ENCODE measurements at places on chromosomes 11 and 22.

- no peak for DNase-seq
Observed at GRCh38 chr11:119154178-119154577, 5.3 kb downstream of the ABCG4 start.

GRCh38 chr11:116686866-116687265 lies 85.9 kb downstream of the BUD13 start:
- no peak for DNase-seq

GRCh38 chr11:64631675-64632074 lies 40.7 kb downstream of the SLC22A12 start:
- no peak for DNase-seq

DNA sequence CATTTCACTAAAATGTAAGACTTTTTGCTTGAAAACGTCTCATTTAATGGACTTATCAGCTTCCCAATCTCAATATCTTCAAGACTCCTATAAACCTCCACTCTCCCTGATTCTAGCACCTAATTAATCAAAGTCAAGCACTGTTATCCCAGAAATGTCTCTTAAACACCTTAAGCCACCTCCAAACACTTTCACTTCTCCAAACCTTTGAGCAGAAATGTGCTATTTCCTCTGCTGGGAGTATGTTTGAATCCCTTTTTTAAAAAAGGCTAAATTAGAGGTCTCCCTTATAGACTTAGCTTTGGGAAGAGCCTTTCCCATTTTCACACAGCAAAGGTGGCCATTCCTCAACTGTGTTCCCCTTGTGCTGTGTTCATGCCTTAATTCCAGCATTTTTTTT lies 146.2 kb upstream of the SYN3 start:
- no peak for DNase-seq

DNA sequence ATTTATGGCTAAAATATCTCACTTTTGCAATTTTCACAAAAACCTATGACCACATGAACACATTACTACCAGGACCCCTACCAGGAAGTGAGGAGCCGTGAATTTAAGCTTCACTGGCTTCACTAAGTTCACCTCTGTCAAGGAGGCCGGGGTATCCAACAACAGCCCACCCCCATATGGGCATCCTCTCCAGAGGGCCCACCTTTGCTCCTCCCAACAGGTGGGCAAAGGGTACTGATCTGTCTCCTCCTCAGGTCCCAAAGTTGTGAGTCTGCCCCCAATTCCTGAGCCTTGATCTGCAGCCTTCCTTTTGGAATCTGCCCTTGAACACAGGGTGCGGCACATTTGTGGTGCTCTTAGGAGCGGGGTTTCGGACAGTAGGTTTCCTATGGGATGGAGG lies 66.9 kb downstream of the OTOG start:
- no peak for DNase-seq

GRCh38 chr11:33722590-33723234 lies 13.5 kb downstream of the CD59 start:
- DNase-seq: no peak

- DNase-seq: no peak
Observed at GRCh38 chr11:76248210-76248609, 41.9 kb upstream of the WNT11 start.

DNA sequence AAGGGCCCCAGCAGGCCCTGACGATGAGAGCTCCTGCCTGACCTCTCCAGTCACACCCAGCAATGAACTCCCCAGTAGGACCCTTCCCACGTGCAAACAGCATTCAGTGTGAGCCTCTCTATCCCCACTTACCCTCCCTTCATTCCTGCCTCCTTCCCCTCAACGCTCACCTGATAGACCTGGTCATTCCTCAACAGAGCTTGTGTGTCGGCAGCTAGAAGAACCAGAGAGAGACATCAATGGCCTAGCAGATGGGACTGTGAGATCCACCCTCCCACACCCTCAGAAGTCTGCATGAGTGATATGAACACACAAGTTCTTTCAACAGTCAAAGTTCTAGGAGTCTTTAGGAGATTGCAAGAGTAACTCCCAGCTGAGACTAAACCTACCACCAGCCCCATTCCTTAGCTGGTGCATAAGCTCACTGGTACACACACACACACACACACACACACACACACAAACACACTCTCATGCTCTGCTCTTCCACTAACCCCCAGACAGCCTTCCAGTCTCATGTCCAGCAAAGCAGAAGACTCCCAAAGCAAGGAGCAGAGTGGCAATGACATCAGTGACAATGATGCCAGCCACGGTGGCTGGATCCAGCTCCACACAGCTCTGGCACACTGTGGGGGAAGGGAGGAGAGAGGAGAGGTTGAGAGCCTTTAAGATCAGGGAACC lies 3.1 kb downstream of the CD3D start:
- no peak for DNase-seq

GRCh38 chr11:20249378-20249777 lies 89.1 kb upstream of the DBX1 start:
- no peak for DNase-seq

- DNase-seq: peak; percentile 77
Observed at GRCh38 chr11:74418509-74418895, 20.3 kb upstream of the PGM2L1 start.

DNA sequence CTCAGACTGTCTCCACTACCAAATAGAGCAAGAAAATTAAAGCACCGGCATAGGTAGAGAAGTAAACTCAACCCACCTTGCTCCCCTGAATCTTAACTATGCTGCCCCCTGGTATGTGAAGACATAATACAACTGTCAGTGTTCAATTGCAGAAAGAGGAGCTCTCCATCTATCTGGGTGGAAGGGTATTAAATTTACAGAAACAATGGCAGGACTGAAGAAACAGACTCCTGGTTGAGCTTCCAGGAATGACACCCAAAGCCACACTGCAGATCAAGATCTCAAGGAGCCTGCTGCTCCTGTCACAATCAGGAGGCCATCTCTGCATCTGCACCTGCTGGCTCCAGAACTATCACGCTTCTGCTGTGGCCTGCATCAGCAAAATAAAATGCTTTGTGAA lies 132.1 kb upstream of the BMAL1 start:
- DNase-seq: no peak

DNA sequence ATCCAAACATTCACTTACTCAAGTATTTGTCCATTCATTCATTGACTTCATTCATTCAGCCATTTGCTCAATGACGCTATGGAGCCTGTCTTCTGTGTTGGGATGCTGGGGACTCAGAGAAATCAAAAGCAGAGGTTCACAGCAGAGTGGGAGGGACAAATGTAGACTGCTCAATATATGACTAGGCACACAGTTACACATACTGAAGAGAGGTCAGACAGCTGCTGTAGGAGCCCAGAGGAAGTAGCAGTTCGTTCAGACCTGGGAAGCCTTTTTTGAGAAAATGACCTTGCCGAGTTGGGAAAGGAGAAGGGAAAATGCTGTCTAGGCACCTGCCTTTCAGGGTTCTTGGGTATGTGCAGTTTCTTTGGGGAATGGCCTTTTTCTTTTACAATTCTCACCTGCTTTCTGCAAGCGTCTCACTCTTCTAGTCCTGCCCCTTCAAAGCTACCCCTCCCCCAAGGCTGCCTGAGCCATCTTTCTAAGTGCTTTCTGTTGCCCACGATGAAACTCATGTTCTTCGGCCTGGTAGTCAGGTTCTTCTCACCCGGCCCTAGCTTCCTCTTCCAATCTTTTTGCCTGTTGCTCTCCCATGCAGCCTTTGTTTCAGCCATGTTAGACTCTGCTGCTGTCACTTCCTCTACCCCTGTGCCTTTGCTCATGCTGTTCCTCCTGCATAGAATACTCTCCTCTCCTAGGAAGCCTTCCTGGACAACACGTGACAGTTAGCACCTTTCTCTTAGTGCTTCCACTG lies 4.2 kb upstream of the UVRAG start:
- DNase-seq: no peak

GRCh38 chr22:27207907-27208306 lies 550.5 kb downstream of the MIAT start:
- DNase-seq: no peak

DNA sequence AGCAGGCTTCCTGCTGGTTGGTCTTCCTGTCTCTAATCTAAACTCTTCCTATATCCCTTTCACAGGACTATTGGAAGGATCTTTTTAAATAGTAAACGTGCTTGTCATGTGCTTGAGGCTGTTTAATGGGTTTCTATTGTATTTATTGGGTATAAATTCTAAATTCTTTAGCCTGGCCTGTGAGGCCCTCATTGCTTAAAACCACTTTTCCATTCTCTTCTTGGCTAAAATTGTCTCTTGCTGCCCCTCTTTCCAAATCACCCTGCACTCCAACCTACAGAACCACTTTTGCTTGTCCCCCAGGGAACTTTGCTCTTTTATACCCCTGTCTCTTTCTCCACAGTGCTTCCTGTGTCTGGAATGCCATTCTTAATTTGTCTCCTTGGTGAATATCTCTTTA lies 46.4 kb upstream of the MUC15 start:
- no peak for DNase-seq

DNA sequence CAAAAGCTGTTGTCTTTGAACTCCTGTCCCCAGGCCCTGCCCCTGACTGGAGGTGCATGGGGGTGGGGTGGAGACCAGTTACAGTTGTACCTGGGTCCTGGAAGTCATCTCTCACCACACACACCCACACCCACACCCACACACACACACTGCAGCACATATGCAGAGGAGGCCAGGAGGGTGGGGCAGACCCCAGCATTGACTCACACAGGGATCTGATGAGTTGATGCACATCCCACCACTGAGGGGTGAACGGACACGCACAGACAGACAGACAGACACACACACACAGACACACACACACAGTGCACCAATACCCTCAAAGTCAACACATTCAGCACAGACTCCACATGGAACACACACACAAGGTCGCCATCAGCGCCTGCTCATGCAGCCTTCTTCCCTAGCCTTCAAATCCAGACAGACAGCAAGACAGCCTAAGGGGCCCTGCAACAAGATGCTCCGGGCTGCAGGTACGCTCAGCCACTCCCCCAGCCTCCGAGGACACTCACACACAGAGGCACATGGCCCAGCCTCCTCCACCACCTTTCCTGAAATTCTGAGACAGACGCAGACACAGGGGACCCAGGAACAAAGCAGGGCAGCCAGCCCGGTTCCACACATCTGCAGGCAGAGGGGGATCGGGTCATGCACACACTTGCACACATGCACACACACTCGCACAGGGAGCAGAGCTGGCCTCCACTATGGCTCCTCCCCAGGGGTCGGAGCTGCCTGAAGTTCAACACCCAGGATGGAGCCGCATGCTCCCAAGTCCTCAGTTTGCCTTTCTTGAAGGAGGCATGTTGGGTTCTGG lies 26.5 kb downstream of the SYT7 start:
- DNase-seq: no peak

DNA sequence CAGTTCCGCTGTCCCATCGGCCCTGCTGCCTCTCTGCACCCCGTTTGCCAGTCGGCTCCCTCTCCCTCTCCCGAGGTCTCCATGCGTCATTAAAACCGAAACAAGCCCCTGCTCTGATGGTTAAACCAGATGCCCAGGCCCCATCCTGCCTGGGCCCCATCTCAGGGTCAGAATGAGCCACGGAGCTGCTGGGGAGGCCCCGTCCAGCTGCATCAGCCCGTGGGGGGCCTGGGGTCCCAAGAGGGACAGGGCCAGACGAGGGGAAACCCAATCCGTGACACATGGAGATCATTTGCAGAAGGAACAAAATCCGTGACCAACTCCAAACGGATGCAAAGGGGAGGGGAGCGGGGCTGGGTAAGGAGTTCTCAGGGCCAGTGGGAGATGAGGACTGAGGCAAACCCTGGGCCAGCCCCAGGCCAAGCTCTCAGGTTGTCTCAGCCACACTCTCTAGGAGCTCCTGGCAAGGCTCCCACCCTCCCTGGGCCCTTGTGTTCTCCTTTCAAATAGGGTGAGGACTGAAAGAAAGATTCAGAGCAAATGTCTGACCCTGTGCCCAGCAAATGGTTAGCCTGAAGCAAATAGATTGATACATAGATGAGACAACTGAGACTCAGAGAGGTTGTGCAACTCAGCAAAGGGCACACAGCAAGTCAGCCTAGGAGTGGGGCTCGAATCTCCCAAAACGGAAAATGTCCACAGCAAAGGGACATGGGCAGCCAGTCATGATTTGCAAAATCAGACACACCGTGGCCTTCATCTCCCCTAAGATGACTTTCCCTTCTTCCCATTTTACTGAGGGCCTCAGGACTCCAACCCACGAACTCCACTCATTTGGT lies 162.1 kb downstream of the MN1 start:
- no peak for DNase-seq

DNA sequence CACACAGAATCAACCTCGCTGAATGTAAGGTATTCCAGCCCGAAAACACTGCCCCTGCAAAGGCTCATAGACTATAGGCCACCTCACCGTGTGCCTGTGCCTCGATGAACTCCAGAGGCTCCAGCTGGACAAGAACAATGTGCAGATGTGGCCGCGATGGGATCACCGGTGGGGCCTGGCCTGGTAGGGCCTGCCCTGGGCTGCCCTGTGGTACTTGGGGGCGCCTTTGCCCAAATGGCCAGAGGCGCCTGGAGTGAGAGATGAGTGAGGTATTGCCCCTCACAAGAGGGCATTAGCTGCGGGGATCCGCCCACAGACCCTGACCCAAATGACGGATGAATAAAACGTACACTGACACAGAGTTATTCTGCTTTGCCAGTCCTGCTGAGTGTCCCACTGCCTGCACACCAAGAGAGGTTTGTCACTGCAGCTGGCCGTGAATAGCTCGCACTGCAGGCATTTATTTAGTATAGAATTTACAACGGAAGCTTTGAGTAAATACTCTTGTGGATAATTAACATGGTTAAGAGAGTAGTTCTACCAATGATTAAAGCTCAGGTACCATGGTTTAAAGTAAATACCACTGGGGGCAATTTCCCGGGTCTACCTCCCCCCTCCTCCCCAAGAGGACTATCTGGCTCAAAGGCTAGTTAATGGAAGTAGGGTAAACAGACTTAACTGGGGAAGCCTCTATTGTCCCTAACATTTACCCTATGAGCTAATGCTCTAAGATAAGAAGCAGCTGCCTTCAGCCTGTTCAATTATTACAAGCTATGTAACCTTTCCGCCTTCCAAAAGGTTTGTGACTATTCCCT lies 101.1 kb upstream of the IGLL5 start:
- DNase-seq: no peak

GRCh38 chr11:10920205-10920604 lies 62.4 kb upstream of the ZBED5 start:
- DNase-seq: no peak

DNA sequence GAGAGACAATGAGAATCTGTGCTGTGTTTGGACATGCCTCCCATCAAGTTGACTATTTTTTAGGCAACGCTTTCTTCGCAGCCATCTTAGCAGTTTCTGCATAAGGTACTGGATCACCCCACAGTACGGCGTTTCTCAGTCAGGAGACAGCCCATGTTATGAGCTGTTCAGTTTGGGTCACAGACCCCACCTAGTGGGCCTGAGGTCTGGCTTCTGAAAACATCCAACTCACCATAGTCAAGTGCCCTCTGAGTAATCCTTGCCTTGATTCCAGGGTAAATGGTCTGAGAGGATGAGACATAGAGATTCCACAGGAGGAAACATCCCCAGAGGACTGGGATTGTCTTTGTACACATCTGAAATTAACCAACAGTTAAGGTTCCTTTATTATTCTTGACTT lies 7.2 kb downstream of the BPIFC start:
- DNase-seq: no peak
